ENCODE measurements at places on chromosomes 5 and 9. TPM values are rescaled to one million over a fixed set of nuclear protein-coding genes. Genes with fewer than 3 reads are reported as not detected.
A peak's percentile ranks its signal among the peaks of the same experiment; 100 is the strongest.

Gene PIP5K1B
- 3.0 TPM for polyA plus RNA-seq

- no peaks in the 10 kb centered on the region for H3K36me3 ChIP-seq
- H3K27me3 ChIP-seq, result peaks cover 7% of the 10 kb centered on the region
- no peak within 1 kb of the TSS for H3K27ac ChIP-seq
- no peaks in the 10 kb centered on the region for H3K4me1 ChIP-seq
- peak; percentile 51 for DNase-seq
- H3K4me3 ChIP-seq, result no peak within 1 kb of the TSS
Observed at GRCh38 chr5:127290019-127290945, at the start of gene MEGF10. Gene MEGF10 (plus strand): TSS chr5:127290796. CDS start chr5:127331309, 40,513 bp downstream.

DNA sequence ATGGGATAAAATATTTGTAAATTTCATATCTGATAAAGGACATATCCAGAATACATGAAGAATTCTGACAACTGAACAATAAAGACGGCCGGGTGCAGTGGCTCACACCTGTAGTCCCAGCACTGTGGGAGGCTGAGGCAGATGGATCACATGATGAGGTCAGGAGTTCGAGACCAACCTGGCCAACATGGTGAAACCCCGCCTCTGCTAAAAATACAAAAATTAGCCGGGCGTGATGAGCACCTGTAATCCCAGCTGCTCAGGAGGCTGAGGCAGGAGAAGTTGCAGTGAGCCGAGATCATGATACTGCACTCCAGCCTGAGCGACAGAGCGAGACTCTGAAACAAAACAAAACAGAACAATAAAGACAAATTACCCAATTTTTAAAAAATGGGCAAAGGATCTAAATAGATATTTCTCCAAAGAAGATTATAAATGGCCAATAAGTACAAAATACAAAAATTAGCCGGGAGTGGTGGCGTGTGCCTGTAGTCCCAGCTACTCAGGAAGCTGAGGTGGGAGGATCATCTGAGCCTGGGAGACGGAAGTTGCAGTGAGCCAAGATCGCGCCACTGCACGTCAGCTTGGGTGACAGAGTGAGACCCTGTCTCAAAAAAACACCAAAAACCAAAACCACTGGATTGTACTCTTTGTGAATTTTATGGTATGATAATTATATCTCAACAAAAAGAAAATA lies 9.6 kb upstream of the NSD1 start:
- no peaks in the 10 kb centered on the region for H3K36me3 ChIP-seq
- H3K27me3 ChIP-seq, result no peaks in the 10 kb centered on the region
- H3K4me1 ChIP-seq, result no peaks in the 10 kb centered on the region
- H3K27ac ChIP-seq, result no peak overlapping the region

DNA sequence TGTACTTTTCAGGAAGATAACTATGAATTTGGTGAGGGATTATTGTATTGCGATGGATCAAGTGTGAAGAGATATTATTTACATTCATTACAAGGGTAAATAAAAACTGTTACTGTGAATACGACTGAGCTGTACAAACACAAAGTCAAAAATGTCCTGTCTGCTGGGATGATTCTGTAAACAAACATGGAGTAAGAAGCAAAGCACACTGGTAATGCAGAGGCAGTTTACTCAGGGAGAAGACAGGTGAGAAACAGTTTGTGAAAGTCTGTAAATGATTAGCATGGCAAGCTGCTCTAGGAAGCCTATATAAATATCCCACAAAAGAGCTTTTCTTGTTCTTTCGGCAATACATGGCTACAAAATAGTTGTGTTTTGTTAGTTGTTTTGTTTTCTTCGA lies 115.4 kb upstream of the GNA14 start:
- H3K4me3 ChIP-seq, result no peak overlapping the region
- H3K36me3 ChIP-seq, result no peaks in the 10 kb centered on the region
- H3K27ac ChIP-seq, result no peak overlapping the region
- H3K4me1 ChIP-seq, result no peaks in the 10 kb centered on the region
- no peak for DNase-seq

DNA sequence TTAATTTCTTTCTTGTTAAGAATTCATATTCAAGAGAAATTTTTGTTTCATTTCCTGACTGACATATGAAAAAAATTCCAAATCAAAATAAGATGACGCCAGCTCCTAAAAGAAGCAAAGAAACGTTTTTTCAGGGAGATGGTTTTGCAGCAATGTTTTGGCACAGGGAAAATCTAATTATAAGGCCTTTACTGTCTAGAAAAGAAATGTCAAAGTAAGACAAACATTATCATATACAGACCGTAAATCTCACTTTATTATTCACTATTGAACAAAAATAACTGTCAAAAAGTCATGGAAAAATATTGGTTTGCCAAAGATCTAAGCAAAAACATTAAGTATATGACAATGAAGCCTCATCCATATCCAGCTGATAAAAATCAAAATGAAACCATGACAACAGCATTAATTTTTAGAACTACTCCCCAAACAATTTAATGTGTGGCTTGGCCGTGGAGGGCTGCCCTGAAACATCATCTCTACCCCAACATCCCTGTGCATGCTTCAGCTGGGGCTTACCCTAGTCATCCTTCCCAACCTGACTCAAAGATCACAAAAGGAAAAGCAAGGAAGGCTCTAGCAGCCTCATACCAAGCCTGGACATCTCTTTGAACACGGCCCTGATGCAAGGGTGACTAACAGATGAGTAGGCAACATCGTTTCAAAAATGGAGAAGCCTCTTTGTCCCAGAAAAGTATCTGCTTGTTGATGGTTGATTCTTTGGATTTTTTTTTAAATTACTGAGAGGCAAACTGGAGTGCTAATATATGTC lies 95.6 kb downstream of the ARSB start:
- H3K27me3 ChIP-seq, result no peaks in the 10 kb centered on the region
- H3K36me3 ChIP-seq, result no peaks in the 10 kb centered on the region
- H3K4me3 ChIP-seq, result no peak overlapping the region
- no peaks in the 10 kb centered on the region for H3K4me1 ChIP-seq
- DNase-seq, result no peak
- H3K27ac ChIP-seq, result no peak overlapping the region

DNA sequence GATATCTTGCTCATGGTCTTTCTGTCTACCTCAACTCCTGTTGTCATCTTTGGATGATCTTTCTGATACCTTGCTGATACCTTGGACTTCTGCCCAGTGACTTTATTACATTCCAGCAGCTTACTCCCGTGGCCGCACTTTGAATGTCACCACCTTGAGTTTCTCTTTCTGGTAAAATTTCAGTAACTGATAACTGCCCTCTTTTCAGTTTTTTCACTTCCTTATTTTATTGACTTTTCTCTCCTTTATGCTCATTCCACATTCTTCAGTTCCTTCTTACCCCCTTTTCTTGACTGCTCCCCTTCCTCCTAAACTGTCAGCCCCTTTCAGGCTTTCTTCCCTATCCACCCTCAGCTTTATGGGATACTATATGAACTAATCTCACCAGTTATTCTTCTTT lies 7.0 kb upstream of the FBXO4 start:
- H3K4me3 ChIP-seq, result no peak overlapping the region
- peaks cover 43% of the 10 kb centered on the region for H3K36me3 ChIP-seq
- DNase-seq, result no peak
- H3K4me1 ChIP-seq, result no peaks in the 10 kb centered on the region
- H3K27ac ChIP-seq, result no peak overlapping the region

DNA sequence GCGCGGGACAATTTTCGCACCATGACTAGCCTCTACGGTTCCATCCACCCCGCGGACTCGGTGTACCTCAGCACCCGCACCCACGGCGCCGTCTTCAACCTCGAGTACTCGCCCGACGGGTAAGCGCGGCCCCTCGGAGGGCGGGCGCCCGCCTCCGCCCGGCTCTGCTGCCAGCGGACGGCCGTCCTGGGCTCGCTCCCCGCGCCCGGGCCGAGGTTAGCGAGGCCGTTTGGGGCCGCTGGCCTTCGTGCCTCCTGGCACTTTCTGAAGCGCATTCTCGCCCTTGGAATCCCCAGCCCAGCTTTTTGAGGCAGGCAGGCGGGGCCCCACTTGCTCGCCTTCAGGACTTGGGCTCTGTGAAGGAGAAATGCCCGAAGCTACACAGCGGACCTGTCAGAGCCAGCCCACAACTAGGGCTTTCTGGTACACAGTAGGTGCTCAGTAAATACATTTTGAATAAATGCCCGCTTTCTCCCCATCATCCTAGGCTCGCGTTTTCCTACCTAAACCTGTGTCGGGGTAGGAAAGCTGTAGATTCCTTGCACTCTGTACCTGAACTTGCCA lies 772 bp downstream of the DCAF10 start:
- peak overlapping the region; percentile 88 for H3K4me3 ChIP-seq
- peaks cover 24% of the 10 kb centered on the region for H3K4me1 ChIP-seq
- peak overlapping the region; percentile 81 for H3K27ac ChIP-seq
- no peaks in the 10 kb centered on the region for H3K36me3 ChIP-seq
